ENCODE measurements at places on chromosomes 5 and 9.

DNA sequence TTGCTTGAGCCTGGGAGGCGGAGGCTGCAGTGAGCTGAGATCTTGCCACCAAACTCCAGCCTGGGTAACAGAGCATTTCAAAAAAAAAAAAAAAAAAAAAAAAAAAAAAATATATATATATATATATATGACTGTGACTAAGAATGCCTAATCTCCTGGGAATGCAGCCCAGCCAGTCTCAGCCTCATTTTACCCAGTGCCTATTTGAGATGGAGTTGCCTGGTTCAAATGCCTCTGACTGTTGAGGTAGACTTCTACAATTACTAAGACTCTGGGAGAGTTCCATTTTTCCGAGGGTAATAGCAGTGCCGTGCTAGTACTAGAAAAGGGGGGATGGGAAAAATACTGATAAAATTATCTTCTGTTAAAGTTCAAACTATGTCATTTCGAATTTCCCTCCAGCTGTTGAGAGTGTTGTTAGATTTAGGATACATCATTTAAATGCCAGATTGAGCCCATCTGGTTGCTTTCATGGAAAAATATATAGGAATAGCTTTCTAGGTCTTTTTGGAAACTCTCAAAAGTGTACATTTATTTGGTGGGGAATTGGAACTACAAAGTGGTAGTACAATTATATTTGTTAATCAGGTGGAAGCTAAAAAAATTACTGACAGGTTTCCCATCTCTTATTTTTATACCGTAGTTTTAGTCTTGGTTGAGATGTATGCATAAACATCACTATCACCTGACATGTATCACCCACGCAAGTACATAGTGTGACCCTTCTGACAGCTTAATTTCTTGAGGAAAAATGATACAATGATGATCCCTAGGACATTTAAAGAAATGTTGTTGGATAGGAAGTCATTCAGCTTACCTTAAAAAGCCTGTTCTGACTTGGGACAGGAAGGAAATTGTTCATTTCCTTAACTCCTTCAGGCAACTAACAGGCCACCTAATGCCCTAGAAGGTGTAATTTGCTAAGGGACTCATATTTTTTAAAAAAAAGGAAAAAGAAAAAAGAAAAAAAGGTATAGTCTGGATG is 214.9 kb downstream of the ADAMTSL1 start:
- DNase-seq: no peak

GRCh38 chr9:134323741-134324358 is 2.4 kb upstream of the RXRA start:
- DNase-seq: no peak

DNA sequence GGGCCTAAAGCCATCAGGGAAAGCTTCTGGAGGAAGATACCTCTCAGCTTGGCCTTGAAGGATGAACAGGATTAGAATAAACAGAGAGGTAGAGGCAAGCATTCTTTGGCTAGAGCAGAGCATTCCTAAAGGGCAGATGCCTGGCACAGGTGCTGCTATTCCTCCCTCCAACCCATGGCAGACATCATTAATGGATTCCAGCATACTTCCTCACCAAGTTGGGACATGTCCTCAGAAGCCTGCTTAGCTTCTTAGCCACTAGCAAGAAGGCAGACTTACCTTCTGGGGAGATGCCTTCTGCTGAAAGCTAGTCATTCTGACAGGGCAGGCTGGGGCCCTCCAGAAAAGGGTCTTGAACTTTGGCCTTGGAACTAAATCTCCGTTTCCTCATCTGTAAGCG is 122.0 kb downstream of the RGS3 start:
- no peak for DNase-seq

DNA sequence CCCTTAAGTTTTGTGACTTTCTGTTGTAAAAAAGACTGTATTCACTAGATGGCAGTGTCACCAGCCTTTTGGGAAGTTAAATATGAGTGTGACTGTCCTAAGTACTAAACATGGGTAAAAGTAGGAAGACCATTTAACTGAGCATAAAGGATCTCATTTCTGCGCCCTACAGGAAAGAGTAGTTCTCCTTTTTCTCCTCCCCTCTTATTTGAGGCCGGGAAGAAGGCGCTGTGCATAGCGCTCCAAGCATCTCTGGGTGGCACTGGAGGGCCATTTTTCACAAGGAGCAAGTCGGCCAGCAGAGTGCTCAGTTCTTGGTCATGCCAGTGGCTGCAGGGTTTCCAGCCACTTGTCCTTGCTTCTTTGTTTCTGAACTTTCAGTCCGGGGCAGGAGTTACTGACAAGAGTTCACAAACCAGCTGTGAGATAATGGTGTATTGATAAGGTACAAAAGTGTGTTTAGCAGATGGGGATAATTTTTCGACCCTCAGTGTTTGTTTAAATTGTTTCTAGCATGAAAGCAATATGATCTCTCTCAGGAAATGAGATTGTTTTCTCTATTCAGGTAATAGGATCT is 227.6 kb upstream of the DMRT1 start:
- no peak for DNase-seq

DNA sequence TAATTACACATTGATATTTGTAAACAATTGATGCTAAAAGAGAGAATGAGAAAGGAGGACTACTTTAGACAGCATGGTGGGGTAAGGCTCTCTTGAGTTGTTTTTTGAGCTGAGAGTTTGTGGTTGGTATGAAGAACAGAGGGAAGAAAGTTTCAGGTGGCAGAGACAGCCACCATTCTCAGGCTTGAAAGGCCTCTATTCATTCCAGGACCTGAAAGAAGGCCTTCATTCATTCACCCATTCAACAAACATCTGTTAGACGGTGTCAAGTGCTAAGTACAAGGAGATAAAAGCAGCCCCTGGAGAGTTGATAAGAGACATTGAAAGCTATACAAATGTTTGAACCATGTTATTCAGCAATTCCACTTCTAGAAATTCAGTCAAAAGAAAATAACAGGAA is 21.7 kb upstream of the ADAM19 start:
- no peak for DNase-seq

- no peak for DNase-seq
Observed at GRCh38 chr9:135520916-135521607, at the start of gene LCN1. LCN1 (plus strand) TSS chr9:135521440; CDS start chr9:135521498, 58 bp downstream.

- no peak for DNase-seq
Observed at GRCh38 chr5:83422284-83422683, 49.3 kb upstream of the VCAN start.

Measured in esophagus squamous epithelium (tissue), 5 donors.